ENCODE measurements at places on chromosomes 3 and 15.

DNA sequence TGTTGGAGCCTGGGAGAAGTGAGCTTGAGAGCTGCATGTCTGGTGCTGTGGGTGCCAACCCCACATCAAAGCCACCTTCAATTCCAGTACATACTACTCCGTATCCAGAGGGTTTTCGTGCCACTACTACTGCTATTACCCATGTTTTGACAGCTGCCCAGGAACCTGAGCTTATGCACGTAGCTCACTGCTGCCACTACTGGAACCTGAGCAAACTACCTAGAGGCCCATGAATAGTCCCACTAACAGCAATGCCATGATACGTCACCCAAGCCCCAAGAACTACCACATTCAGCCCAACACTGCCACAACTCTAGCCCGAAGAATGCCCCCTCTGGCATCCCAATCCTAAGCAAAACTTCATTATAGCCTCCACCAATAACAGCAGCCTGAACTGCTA lies 215.2 kb upstream of the BCHE start:
- no peak for DNase-seq

GRCh38 chr15:54506977-54507524 lies 528.8 kb downstream of the UNC13C start:
- DNase-seq, result no peak

GRCh38 chr15:47719730-47720129 lies 2.4 kb downstream of the SEMA6D start:
- DNase-seq, result no peak

- DNase-seq, result no peak
Measured at GRCh38 chr15:34304613-34305012, 33.0 kb downstream of the SLC12A6 start.

All from stimulated activated naive CD8-positive, alpha-beta T cell treated with anti-CD3 and anti-CD28 coated beads, Interleukin-15, Interleukin-2, amounts not matched to agents 100 U/mL and 50 U/mL, for 24 hours (primary cell).